Activated CD4-positive, alpha-beta memory T cell treated with anti-CD3 and anti-CD28 coated beads, Interleukin-2, amount 10 ng/mL, durations not matched to agents 7 days and 5 days (primary cell): ENCODE measurements at places on chromosomes 16 and 17.
A peak's percentile ranks its signal among the peaks of the same experiment; 100 is the strongest.

DNA sequence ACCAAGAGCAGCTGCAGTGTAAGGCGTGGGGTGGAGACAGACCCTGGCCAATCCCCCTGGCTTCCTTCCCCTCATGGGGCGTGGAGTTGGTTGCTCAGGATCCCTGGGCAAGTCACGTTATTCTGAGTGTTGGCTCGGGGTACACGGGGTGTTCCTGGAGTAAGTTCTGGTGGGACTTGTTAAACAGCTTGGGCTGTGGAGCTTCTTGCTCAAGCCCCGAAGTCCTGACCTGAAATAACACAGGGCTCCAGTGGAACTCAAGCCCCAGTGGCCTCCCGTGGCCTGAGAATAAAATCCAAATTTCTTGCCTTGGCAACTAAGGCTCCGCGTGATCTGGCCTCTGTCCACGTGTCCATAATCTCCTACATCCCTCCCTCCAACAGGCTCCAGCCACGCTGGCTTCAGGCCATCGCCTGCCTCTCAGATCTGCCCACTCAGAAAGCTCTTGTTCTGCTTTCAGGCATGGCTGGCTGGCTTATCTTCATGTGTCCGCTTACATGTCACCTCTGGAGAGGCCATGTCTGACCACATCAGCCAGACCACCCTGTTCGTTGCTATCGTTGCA is 49.3 kb upstream of the BCO1 start:
- DNase-seq, result no peak
- no peak overlapping the region for H3K27ac ChIP-seq
- H3K36me3 ChIP-seq, result no peaks in the 10 kb centered on the region
- H3K4me3 ChIP-seq, result no peak overlapping the region
- H3K4me1 ChIP-seq, result no peaks in the 10 kb centered on the region

- no peak for DNase-seq
- H3K4me3 ChIP-seq, result peak overlapping the region; percentile 72
- H3K27ac ChIP-seq, result no peak overlapping the region
- peaks cover 80% of the 10 kb centered on the region for H3K27me3 ChIP-seq
- H3K36me3 ChIP-seq, result no peaks in the 10 kb centered on the region
- peaks cover 29% of the 10 kb centered on the region for H3K4me1 ChIP-seq
These were observed 746 bp downstream of the GNAO1 start for GRCh38 chr16:56191835-56192634.

DNA sequence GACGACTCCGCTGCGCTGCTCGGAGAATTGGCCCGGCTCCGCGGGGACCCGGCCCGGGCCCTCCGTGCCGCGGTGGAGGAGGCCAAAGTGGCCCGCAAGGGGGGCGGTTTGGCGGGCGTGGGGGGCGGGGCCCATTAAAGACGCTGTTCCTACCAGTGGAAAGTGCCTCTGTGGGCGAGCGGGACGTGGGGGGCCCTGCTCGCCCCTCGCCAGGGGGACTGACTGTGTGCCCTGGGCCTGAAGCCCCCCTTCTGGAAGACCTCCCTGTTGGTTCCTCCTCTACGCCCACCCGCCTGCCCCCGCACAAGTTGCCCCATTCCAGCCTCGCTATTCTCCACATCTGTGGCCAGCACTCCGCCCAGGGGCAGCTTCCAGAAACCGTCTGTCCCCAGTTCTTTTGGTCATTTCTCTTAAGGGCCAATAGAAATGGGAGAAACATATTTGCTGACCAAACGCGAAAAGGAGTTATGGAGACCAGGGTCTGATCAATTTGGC is 1.9 kb upstream of the FGF11 start:
- peaks cover 39% of the 10 kb centered on the region for H3K27me3 ChIP-seq
- peak overlapping the region; percentile 24 for H3K27ac ChIP-seq
- no peak for DNase-seq
- H3K36me3 ChIP-seq, result peaks cover 20% of the 10 kb centered on the region

GRCh38 chr17:11446316-11446715 is 152.0 kb upstream of the DNAH9 start:
- no peak overlapping the region for H3K27ac ChIP-seq
- H3K36me3 ChIP-seq, result no peaks in the 10 kb centered on the region
- DNase-seq, result no peak
- no peaks in the 10 kb centered on the region for H3K4me1 ChIP-seq
- H3K27me3 ChIP-seq, result no peaks in the 10 kb centered on the region

DNA sequence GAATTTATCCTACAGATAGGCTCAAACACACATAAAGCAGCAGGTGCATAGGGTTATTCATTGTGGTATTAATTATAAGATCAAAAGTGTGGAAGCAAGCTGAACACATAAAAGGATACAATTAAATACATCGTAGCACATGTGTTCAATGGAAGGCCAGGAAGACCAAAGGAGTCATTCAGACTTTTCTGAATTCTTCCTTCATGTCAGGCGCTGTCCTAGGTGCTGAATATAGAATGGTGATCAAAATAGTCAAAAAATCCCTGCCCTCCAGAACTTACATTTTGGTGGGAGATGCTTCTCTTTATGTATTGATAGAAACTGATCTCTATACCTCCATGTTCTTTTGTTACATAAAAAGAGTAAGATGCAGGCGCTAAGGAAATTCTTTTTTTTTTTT is 439.0 kb upstream of the ASIC2 start:
- H3K4me3 ChIP-seq, result no peak overlapping the region
- H3K4me1 ChIP-seq, result no peaks in the 10 kb centered on the region
- H3K27ac ChIP-seq, result no peak overlapping the region
- H3K36me3 ChIP-seq, result no peaks in the 10 kb centered on the region

DNA sequence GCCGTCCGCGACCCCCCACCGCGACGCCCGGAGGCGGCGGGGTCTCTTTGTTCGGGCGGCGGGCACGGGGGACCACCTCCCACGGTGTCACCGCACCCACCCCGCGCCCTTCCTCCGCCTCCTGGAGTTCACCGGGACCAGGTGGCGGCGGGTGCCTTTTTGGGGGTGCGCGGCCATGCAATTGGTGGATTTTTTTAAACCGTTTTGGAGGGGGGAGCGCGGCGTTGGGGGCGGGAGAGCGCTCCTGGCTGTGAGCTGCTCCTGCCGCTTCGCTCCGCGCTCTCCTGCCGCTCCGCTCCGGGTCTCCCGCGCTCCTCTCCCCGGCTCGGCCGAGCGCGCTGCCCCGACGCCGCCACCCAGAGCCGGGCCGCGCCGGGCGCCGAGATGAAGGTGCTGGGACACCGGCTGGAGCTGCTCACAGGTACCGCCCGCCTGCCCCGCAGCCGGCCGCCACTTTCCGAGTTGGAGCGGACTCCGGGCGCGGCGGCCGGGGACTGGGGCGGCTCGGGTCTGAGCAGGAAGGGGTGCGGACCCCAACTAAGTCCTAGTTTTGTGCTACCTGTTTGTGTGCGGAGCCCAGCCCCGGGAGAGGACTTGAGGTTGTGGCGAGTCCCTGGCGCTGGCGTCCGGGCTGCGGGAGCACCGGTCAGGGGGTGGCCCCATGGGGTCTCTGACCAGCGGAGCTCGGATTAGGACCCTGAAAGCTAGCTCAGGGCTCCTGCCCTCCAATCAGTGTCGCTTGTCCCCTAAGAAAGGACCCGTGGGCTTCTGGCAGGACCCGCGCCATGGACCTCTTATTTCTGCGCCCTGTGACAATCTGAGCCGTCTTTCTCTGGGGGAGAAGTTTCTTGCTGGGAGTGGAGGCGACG is 35.7 kb upstream of the NDRG4 start:
- no peaks in the 10 kb centered on the region for H3K36me3 ChIP-seq
- H3K4me3 ChIP-seq, result no peak overlapping the region
- H3K4me1 ChIP-seq, result peaks cover 9% of the 10 kb centered on the region
- no peak for DNase-seq
- no peak overlapping the region for H3K27ac ChIP-seq

- peaks cover 14% of the 10 kb centered on the region for H3K4me1 ChIP-seq
- H3K4me3 ChIP-seq, result no peak overlapping the region
- H3K27me3 ChIP-seq, result peaks cover 3% of the 10 kb centered on the region
- H3K27ac ChIP-seq, result no peak overlapping the region
- peaks cover 16% of the 10 kb centered on the region for H3K36me3 ChIP-seq
These were observed 14.4 kb downstream of the MRPS23 start for GRCh38 chr17:57835333-57835900.

- no peak for DNase-seq
- H3K27me3 ChIP-seq, result no peaks in the 10 kb centered on the region
- H3K36me3 ChIP-seq, result no peaks in the 10 kb centered on the region
- H3K4me1 ChIP-seq, result peaks cover 9% of the 10 kb centered on the region
These were observed 93.0 kb downstream of the RAP1GAP2 start for GRCh38 chr17:2889256-2889655.

- peaks cover 7% of the 10 kb centered on the region for H3K27me3 ChIP-seq
- DNase-seq, result peak; percentile 35
- no peak overlapping the region for H3K27ac ChIP-seq
These were observed 42.1 kb downstream of the TBC1D16 start for GRCh38 chr17:79993390-79994227.

DNA sequence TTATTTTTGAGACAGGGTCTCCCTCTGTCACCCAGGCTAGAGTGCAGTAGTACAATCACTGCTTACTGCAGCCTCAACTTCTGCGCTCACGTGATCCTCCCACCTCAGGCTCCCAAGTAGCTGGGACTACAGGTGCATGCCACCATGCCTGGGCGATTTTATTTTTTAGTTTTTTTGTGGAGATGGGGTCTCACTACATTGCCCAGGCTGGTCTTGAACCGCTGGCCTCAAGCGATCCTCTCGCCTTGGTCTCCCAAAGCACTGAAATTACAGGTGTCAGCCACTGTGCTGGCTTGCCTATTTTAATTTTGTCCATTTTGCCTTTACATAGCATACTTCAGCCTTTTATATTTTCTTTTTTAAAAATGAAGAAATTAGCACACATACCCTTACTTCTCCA is 51.2 kb downstream of the TTC19 start:
- peaks cover 16% of the 10 kb centered on the region for H3K4me1 ChIP-seq
- H3K27me3 ChIP-seq, result no peaks in the 10 kb centered on the region
- peaks cover 69% of the 10 kb centered on the region for H3K36me3 ChIP-seq
- no peak overlapping the region for H3K4me3 ChIP-seq
- no peak overlapping the region for H3K27ac ChIP-seq
- DNase-seq, result no peak

DNA sequence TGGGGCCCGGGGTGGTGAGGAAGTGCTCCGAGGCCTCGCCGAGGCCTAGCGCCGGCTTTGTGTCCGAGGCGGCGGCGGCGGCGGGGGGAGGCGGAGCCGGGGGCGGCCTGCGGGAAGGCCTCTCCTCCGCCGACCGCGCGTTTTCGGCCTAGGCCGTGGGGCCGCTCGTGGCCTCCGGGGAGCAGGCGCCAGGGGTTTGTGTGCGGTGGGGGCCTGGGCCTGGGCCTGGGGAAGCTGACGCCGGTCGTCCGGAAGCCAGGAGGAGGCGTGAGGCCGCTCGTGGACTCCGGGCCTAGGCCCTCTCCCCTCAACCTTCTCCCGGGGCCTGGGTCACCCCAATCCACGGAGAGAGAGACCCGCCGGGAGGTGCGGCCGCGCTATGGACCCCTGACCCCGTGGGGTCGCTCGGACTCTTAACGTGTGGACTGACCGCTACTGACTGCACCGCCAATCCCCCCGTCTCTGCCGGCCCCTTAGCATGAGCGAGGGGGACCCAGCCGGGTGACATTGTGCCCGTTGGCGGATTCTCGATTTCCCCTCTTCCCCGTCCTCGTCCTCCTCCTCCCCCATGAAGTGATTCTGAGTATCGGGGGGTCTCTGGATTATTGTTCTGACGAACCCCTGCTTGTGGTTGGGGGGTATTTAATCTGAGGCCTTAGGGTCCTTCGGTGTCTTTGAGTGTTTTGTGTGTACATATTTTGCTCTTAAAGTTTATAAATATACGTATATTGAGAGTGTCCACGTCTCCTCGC is 660 bp downstream of the RBBP6 start:
- peak overlapping the region; percentile 100 for H3K27ac ChIP-seq
- no peaks in the 10 kb centered on the region for H3K27me3 ChIP-seq
- peak overlapping the region; percentile 100 for H3K4me3 ChIP-seq
- H3K4me1 ChIP-seq, result peaks cover 38% of the 10 kb centered on the region
- peaks cover 45% of the 10 kb centered on the region for H3K36me3 ChIP-seq

DNA sequence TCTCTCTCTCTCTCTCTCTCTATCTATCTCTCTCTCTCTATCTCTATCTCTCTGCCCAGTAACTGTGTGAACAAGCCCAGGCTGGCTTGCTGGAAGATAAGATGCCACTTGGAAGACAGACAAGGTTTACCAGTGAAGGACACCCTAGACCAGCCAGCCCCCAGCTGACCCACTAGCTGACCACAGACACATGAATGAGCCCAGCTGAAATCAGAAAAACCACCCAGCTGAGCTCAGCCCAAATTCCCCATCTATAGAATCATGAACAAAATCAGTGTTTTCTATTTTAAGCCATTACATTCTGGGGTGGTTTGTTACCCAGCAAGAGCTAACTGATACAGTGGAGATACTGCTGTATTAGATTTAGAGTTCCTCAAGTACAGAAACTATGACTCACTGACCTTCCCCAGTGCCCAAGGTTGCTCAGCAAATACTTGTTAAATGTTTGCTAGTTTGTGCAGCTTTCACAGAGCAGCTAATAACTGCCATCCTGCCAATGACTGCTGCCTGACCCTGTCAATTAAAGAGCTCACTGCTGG is 18.0 kb downstream of the EMP2 start:
- no peaks in the 10 kb centered on the region for H3K36me3 ChIP-seq
- H3K4me3 ChIP-seq, result no peak overlapping the region
- no peak overlapping the region for H3K27ac ChIP-seq

DNA sequence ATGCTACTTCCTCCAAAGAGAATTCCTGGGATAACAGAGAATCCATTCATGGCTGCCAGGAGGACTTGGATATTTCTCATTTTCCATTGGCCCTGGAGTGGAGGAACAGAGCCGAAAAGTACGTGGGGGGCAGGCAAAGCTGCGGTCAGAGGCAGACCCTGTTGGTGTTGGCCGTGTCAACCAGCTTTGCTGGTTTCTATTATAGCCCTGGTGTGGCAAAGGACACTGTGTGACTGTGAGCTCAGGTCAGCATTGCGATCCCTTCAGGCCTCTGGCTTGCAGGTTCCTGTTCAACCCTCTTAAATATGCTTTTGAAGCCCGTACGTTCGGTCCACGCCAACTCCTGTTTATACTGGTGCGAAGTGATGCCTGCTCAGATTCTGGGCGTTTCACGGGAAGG is 596.2 kb downstream of the MAF start:
- peaks cover 26% of the 10 kb centered on the region for H3K4me1 ChIP-seq
- peaks cover 11% of the 10 kb centered on the region for H3K36me3 ChIP-seq
- no peaks in the 10 kb centered on the region for H3K27me3 ChIP-seq
- no peak overlapping the region for H3K27ac ChIP-seq
- H3K4me3 ChIP-seq, result no peak overlapping the region
